ENCODE measurements at places on chromosomes 16 and 17.
A peak's percentile ranks its signal among the peaks of the same experiment; 100 is the strongest.

DNA sequence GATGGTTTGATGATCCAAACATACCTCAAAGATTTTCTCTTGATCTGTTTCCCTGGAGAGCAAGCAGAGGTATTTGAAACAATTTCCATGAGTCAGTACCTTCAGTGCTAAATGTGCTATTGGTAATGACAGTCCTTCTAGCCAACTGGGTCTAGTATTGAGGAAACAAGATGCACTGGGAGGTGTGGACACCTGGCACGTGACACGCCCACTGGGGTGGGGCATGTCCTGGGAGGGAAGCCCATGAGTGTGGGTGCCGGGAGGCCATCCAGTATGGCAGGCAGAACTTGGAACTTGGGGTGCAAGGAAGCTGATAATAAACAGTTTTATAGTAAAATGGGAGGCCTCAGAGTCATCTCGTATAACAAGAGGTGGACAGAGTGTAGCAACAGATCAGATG is 17.9 kb upstream of the AKAP1 start:
- DNase-seq: no peak

DNA sequence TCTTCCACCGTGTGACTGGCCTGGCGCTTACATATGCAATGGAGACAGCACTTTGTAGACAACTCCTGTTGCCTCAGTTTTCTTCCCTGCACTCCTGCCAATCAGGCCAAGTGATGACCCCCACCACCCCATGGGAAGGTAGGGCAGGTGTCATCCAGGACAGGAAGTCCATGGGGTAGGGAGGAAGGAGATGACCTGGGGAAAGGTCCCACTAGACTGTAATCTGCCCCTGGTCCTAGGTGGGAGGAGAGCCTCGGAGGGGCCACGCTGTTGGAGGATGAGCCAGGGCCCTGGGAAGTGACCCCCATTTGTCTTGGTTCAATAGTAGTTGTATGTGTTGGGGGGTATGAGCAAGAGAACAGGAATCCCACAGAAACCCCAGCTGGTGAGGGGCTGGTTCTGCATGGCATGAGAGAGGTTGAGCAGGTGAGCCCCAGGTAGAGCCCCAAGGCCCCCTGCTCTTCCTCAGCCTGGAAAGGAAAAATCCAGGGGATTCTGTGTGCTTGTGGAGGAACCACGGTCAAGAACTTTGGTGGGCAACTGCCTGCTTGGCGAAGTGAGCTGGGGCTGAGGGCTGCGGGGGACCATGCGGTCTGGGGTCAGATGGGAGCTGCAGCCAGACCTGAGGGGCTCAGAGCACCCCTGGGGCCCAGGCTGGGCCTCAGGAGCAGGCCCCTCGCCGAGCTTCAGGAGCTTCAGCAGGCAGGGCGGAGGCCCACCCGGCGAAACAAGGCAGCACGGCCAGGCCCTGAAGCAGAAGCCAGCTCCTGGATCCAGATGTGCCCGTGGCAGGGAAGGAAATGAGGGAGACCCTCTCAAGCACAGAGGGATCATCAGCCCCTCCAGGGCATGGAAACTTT is 50.7 kb downstream of the NT5M start:
- no peak for DNase-seq

DNA sequence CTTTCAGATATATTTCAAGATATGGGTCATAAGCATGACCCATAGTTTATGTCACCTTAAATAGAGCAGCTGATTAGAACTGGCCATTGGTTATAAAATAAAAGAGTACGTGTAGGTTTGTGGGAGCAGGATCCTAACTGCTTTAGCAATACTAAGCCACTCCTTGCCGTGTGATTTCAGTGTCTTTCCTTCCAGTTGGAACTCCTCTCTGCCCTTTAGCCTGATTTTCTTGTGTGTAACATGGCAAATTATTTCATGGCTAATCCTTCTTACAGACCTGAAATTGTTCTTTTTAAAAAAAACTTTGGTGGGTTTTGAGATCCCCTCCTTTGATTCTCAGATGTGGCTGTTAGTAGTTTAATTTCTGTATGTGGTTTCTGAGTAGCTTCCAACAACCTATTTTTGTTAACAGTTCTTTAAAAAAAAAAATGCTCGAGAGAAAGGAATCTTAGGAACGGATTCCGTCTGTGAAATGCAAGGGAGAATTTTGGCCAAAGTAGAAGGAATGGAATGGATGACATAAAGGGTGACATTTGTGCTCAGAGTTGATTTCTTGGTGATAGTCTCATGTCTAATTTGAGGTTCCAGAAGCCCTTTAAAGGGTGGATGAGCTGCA is 39.9 kb downstream of the DHRS7B start:
- peak; percentile 48 for DNase-seq

DNA sequence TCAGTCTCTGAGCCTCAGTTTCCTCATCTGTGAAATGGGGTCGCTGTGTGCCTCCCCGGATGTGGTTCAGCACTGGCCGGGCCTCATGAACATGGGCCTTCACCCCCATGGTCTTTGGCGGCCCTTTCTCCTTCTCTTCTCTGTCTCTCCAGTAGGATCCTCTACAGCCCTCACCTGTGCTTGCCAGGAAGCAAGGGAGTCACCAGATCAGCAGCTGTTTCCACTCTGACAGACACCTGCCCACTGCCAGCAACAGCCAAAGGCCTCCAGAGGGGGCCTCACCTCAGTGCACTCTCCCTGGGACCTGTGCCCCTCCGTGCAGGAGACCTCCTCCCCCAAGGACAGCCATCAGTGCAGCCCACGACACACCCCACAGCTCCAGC is 89.4 kb downstream of the C16orf78 start:
- no peak for DNase-seq

- no peak for DNase-seq
Observed at GRCh38 chr17:65231086-65231485, 93.9 kb downstream of the RGS9 start.

DNA sequence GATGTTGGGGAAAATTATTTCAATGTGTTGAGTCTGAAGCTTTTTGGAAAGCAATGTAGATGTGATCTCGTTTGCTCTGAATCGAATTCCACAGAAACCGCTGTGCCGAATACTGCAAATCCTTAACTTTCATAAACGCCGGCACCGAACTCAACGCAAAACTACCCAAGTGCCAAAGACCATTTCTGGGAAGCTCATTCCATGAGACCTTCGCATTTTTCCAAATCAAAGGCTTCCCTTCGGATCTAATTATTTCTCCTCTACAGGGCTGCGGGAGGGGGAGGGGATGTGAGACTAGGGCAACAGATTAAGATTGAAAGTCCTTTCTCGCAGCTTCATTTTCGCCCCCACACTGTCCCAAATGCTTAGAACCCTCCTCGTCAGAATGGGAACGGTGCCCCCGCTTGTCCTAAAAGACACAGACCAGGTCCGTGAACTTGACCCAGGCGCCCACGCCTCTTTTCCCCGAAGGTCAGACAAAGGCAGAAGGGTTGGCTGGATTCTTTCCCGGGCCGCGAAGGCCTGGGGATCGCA is 4.0 kb downstream of the PRAC1 start:
- no peak for DNase-seq

GRCh38 chr17:19647697-19648474 is 665 bp upstream of the ALDH3A2 start:
- DNase-seq: peak; percentile 62

- peak; percentile 86 for DNase-seq
Observed at GRCh38 chr17:48048384-48049126, 396 bp downstream of the NFE2L1 start.

DNA sequence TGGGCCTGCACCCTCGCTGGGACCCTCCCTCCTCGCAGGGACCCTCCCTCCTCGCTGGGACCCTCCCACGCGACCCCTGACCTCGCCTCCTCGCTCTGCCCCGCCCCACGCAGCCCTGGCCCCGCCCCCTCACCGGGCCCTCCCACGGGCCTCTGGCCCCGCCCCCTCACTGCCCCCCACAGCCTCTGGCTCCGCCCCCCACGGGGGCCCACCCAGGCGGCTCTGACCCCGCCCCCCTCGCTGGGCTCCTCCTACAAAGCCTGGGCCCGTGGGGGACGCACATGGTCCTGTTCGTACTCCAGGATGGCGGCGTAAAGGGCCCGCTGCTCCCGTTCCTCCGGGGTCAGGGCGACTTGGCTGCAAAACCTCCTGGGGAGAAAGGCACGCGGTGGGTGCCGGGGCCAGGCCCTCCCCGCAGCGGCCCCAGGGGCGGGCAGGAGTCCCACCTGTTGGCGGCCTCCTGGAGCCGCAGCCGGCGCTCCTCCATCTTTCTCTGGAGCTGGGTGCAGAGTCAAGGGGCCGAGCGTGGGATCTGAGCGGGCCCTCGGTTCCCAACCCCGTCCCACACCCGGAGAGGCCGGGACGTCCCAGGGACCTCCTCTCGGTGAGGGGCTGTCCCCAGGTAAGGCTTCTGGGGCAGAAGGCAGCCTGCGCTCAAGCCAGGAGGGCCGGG is 9.0 kb downstream of the VPS9D1 start:
- DNase-seq: no peak
